Psoas muscle (tissue), 8 donors: ENCODE measurements at places on chromosomes 2 and 18. TPM values are rescaled to one million over a fixed set of nuclear protein-coding genes. Genes with fewer than 3 reads are reported as not detected.

CIDEA gene
- 1.0 TPM for polyA plus RNA-seq

DNA sequence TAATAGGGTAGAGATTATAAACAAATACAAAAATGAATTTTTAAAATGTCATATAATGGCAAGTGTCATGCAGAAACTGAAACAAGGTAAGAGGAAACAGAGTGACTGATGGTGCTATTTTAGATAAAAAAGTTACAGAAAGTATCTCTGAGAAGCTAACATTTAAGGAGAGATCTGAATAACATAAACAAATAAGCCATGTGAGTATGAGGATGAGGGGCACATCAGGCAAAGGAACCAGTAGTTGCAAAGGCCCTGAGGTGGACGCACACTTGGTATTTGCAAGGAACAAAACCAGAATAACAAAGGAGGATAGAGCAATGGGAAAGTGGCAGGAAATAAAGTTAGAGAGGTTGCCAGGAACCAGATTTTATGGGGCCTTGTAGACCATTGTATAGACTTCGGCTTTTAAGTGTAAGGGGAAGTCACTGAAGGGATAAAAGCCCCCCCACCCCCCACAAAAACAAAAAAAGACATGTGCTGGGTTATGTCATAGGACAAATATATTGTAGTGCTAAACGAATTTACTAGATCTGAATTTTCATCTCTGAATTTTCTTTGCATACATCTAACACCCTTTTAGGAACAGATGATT is 159.2 kb downstream of the DTNB start:
- no peak for DNase-seq

DNA sequence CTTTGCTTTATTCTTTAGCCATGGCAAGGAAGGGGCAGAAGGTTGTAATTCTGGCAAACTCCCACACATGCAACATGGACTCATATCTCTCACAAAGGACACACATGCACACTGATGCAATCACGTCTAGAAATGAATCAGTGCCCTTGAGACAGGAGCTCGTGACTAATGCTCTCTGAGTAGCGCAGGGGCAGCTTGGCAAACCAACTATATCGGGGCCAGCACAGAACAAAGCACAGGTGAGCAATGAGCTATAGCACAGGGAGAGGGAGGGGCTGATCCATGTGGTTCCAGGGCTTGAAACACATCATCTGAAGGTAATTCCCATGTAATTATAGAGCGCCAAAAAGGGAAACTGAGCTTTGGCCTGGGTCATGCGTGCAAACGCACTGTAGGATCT is 165.2 kb upstream of the KLF7 start:
- no peak for DNase-seq

SOWAHC gene
- polyA plus RNA-seq: 3.4 TPM

DNA sequence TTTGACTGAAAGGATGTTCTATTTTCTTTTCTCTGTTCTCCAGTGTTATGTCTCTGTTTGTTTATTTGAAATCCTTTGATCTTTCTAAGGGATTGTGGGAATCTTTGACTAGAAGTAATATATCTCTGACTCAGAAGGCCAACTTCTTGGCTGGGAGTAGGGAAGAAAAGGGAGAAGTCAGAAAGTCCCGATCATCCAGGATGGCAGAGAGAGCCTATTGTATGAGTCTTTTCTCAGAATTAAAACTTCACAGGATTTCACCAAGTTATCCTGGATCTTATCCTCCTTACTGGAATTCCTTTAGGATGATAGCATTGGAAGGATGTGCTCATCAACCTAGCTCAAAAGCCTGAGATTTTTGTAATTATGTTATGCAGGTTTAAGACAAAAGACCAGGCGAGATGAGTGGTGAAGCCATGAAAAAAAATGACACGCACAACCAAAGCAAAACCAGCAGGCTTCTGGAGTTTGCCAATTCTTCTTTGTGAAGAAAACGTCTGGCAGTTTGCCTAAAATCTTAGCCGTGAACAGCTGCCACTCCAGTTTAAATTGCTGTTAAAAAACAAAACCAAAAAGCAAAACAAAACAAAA is 383.6 kb upstream of the SMIM21 start:
- no peak for DNase-seq

- peak; percentile 75 for DNase-seq
Measured at GRCh38 chr2:150911766-150912280, 349.8 kb downstream of the RBM43 start.

DNA sequence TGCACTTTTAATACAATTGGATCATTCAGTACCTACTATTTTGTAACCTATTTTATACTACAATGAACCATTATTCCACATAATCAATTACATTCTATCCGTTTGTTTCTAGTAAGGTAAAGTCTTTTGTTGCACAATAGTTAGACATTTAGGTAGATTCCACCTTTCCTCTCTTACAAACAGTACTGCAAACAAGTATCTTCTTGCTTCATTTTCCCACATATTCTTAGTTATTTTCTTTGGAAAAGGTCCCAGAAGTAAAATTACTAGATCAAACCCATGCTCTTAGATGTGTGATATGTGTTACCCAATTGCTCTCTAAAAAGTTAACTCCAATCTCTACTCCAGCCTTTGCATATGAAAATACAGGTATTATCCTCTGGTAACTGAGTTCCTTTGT is 49.6 kb downstream of the SPIRE1 start:
- no peak for DNase-seq
